GM23248 (cell line): ENCODE measurements at places on chromosomes 2 and 18. TPM values are rescaled to one million over a fixed set of nuclear protein-coding genes. Genes with fewer than 3 reads are reported as not detected.

DNA sequence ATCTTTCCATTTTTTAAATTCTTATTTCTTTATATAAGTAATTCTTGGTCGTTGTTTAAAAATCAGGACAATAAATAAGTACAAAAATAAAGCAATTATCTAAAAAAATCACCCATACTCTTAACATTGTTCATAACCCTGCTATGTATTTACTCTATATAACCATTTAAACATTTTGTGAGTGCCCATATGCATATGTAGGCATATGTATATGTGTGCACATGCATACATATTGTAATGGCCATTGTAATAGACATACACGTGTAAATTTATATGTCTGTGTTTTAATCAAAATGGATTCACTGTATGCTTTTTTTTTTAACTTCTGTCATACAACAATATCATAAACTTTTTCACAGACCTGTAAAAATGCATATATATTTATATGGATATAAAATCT, 25.6 kb downstream of the DNAJC10 start:
- peaks cover 73% of the 10 kb centered on the region for H3K36me3 ChIP-seq
- DNase-seq = no peak
- H3K27ac ChIP-seq = no peak overlapping the region
- no peaks in the 10 kb centered on the region for H3K27me3 ChIP-seq

- H3K27me3 ChIP-seq = no peaks in the 10 kb centered on the region
- DNase-seq = peak; percentile 65
- no peaks in the 10 kb centered on the region for H3K36me3 ChIP-seq
- peak overlapping the region; percentile 31 for H3K27ac ChIP-seq
- peaks cover 31% of the 10 kb centered on the region for H3K4me1 ChIP-seq
- H3K4me3 ChIP-seq = peak overlapping the region; percentile 27
These were observed 102.4 kb downstream of the BABAM2 start for GRCh38 chr2:27992787-27993401.

The SERTAD2 gene
- total RNA-seq = 18.5 and 21.0 TPM in 2 replicates

The C2orf66 gene
- not detected in 2 replicates for total RNA-seq

DNA sequence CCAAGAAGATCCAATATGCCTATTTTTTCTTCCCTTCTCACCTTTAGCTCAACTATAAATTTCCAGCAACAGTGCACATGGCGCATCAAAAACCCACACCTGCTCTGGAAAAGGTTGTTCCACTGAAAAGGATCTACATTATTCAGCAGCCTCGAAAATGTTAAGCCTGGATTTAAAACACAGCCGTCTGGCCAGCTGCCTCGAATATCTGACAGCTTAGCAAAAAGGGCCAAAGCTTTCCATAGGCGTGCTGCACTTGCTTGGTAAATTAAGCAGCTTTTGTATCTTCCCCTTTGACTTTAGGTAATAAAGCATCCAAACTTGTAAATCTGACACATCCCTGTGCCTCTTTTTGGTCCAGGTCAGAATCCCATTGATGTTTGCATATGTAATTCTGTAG, 20.5 kb downstream of the DAPL1 start:
- H3K27ac ChIP-seq = no peak overlapping the region
- H3K36me3 ChIP-seq = no peaks in the 10 kb centered on the region
- no peak overlapping the region for H3K4me3 ChIP-seq
- no peaks in the 10 kb centered on the region for H3K27me3 ChIP-seq
- peaks cover 35% of the 10 kb centered on the region for H3K4me1 ChIP-seq

- H3K4me1 ChIP-seq = no peaks in the 10 kb centered on the region
- H3K27me3 ChIP-seq = no peaks in the 10 kb centered on the region
- DNase-seq = no peak
- H3K36me3 ChIP-seq = no peaks in the 10 kb centered on the region
- H3K27ac ChIP-seq = no peak overlapping the region
These were observed 980.1 kb upstream of the POU3F3 start for GRCh38 chr2:103873716-103874351.

The FAM110C gene
- not detected in 2 replicates for total RNA-seq

The MAPRE2 gene
- 6.1 and 11.2 TPM in 2 replicates for total RNA-seq

DNA sequence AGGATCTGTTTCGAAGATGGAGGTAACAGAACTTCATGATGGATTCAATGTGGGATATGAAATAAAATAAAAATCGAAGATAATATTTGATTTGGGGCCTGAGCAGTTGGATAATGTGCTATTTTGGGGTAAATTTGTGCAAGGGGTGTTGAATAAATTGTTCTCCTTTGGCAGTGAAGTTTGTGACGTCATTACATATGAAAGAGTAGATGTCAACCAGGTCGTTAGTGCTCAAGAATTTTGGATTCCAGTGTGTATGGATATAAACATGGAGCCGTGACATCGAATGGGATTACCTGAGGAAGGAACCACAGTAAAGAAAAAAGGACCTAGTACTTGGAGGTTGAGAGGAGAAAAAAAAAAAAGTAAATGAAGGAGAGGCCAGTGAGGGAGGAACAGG, 253.0 kb downstream of the NCKAP5 start:
- no peak for DNase-seq
- no peaks in the 10 kb centered on the region for H3K36me3 ChIP-seq
- H3K4me1 ChIP-seq = no peaks in the 10 kb centered on the region
- no peak overlapping the region for H3K27ac ChIP-seq
- H3K27me3 ChIP-seq = no peaks in the 10 kb centered on the region
- no peak overlapping the region for H3K4me3 ChIP-seq

DNA sequence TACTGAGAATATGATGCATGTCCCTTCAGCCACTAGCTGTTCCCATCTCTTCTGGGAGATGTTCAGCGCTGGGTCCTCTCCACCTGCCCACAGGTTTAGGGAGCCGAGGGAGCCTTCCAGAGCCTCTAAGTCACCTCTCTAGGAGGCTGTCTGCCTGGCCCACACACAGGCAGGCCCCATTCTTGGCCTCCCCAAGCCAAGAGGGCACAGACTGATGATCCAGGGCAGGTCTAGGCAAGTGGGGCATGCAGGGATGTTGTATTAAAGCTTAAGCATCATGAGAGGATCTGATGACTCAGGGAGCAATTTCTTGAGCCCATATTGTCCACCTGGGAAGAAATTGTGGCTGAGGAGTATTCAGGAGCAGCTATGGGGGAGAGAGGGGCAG, 19.9 kb downstream of the TMSB10 start:
- H3K4me1 ChIP-seq = peaks cover 8% of the 10 kb centered on the region
- H3K36me3 ChIP-seq = no peaks in the 10 kb centered on the region
- DNase-seq = no peak
- no peaks in the 10 kb centered on the region for H3K27me3 ChIP-seq
- peak overlapping the region; percentile 3; the same call in 1 of the 2 replicates for H3K27ac ChIP-seq

DNA sequence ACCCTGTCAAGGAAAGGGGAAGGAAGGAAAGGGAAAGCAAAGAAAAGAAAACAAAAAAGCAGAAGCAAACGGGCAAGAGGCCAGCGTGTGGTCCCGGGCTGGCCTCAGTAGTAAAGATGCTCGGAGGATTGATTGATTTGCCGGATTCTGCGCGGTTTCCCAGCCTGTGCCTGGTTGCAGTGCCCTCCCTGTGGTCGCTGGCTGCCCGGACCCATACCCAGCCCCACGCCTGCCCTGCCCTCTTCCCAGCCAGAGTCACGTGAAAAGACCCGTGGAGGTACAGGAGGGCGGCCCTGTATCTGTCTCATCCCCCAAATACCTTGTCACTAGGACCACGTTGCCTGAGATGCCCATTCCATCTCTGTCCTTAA, 55.1 kb upstream of the IMP4 start:
- H3K27ac ChIP-seq = no peak overlapping the region
- H3K4me1 ChIP-seq = no peaks in the 10 kb centered on the region
- DNase-seq = no peak
- H3K36me3 ChIP-seq = no peaks in the 10 kb centered on the region

DNA sequence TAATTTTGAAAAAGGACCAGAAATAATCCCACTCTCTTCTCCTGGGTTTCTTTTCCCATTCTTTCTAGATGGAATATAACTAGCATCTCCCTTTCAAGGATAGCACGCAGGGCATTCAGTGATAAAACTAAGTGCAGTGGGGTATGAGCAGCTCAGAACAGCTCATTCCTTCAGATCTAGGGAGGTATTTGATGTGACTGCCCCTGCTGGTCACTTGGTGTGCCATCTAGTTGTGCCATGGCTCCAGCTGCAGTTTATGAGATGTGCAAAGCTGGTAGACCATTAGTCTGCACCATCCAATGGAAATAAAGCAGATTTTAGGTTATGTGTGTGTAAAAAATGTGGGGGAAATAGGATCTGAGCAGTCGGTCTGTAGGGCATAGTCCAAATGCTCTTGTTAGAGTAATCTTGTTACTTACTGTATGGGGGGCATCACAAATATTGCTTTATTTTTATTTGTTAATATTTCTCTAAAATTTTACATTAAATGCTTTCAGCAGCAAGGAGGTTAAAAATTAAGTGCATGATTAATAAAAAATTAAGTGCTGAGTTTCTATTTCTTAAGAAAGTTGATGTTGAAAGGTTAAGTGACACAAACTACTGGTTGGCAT, 38.9 kb downstream of the CTAGE1 start:
- DNase-seq = peak; percentile 70
- no peak overlapping the region for H3K27ac ChIP-seq
- H3K4me3 ChIP-seq = no peak overlapping the region
- H3K36me3 ChIP-seq = no peaks in the 10 kb centered on the region
- H3K27me3 ChIP-seq = no peaks in the 10 kb centered on the region
